ENCODE measurements at places on chromosomes 2 and 18. TPM values are rescaled to one million over a fixed set of nuclear protein-coding genes. Genes with fewer than 3 reads are reported as not detected.

Gene ERMN
- not detected for total RNA-seq

Gene RNU2-63P
- 8.2 TPM for total RNA-seq

Gene PLEKHH2
- total RNA-seq = 0.71 TPM

Gene ALKAL2
- total RNA-seq = 1.0 TPM

Gene XPO1
- total RNA-seq = 103 TPM

DNA sequence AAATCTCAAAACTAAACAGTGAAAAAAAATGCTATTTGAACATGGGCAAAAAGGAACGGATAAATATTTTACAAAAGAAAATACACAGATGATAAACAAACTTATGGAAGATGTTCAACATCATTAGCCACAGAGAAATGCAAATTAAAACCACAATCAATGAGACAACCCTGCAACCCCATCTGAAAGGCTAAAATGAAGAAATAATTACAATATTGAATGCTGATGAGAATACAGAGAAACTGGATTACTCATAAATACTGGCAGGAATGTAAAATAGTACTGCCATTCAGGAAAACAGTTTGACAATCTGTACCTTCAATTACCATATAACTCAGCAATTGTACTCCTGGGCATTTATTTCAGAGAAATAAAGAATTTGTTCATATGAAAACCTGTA, 193.1 kb upstream of the UBE2E3 start:
- DNase-seq = no peak

GRCh38 chr2:237631007-237631785, 3.8 kb downstream of the LRRFIP1 start:
- DNase-seq = no peak

- no peak for DNase-seq
These were observed 176.1 kb downstream of the VAPA start for GRCh38 chr18:10089881-10090280.

DNA sequence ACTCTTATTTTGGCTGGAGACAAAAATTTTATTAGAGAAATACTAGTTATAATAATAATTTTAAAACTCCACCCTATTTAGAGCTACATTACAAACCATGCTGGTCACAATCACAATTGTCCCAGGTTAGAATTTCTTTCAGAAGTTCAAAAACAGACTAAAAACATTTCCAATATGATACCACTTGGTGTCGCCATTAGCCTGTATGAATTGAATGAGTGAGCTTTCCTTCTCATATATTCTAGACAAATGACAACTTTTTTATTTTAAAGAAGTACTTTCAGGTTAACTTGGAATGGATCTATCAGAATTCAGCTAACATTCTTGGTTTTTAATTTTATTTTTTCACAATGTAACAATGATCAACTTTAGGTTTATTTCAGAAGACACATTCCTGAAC, 48.0 kb downstream of the SERPINB8 start:
- no peak for DNase-seq

DNA sequence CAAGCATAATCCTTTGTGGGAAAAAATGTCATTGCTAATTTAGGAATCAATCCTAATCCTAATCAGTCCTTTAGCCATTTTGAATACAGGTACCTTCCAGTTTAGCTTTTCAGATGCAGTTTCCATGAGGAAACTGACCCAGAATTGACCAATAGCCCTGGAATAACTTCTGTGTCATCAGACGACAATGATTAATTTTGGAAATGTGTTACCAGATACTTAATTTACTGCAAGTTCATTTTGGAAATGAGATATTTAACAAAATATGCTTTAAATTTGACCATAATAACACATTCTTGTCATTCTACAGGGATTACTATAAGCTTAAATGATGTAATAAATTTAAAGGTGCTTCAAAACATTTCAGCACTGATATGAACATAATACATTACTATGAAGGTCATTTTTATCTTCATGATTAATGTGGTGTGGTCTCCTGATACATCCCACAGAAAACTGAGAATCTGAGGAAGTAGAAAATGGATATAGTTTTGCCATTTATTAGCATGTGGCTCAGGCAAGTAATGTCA, 129.8 kb upstream of the SH3BP4 start:
- no peak for DNase-seq

- peak; percentile 71 for DNase-seq
These were observed 318.8 kb upstream of the FIGN start for GRCh38 chr2:164054651-164055050.

- DNase-seq = no peak
These were observed 129.0 kb downstream of the SOCS6 start for GRCh38 chr18:70417847-70418246.

GRCh38 chr2:201472411-201472810, 20.9 kb downstream of the STRADB start:
- no peak for DNase-seq

- no peak for DNase-seq
These were observed 260.5 kb downstream of the CCDC85A start for GRCh38 chr2:56444339-56444738.

DNA sequence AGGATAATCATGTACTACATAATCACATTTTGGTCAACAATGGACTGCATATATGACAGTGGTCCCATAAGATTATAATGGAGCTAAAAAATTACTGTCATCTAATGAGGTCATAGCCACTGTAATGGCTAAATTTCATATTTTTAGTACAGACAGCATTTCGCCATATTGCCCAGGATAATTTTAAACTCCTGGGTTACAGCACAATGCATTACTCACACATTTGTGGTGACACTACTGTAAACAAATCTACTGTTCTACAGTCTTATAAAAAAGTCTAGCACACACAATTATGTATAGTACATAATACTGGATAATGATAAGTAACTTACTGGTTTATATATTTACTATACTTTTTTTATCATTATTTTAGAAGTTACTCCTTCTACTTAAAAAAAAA, 12.8 kb downstream of the EIF2AK2 start:
- DNase-seq = no peak

DNA sequence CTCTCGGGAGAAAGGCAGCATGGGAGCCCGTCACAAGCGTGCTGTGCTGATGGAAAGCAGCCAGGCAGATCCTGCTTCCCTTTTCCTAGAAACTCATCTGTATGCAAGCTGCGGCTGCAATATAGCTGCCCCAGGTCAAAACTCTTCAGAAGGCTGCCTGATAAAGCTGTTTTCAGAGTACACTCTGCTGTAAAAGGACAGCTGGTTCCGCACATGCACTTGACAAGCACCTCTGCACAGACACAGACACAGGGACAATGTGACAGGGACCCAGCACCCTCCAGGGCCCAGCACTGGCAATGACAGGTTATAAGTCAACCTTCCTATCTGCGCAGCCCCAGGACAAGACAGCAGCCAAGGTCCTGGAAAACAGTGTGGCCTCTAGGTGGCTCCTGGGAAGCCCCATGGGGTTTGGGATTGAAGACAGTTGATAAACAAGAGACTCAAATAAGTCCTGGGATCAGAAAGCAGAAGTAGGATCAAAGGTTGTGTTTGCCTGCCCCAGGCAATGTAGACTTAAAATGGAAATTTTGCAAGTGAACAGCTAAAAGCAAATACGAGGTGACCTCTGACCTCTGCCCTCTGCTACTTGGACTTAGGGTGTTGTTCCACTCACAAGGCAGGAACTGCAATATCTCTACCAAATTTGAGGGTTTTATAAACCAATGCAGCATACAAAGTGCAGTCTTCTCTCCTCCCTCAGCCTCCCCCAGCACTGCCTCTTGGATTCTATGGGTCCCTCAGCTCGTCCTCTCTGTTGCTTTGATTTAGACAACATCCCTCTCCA, 16.9 kb downstream of the SLC66A2 start:
- no peak for DNase-seq

GRCh38 chr2:23593752-23594459, 208.9 kb downstream of the KLHL29 start:
- no peak for DNase-seq

DNA sequence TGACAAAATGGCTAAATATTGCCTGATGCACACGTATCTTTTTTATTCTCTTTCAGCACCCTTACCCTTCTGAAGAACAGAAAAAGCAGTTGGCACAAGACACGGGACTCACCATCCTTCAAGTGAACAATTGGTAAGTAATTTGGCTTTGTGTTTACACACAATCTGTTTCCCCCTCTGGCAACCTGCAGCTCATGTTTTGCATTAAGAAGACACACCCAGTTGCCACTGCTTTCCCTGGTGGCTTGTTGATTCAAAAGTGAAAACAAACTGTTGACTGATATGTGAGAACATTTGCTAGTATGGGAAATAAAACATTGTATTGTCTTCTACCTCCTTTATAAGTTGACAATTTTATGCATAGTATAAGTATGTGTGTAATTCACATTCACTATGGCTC, 113.0 kb downstream of the MEIS1 start:
- no peak for DNase-seq

DNA sequence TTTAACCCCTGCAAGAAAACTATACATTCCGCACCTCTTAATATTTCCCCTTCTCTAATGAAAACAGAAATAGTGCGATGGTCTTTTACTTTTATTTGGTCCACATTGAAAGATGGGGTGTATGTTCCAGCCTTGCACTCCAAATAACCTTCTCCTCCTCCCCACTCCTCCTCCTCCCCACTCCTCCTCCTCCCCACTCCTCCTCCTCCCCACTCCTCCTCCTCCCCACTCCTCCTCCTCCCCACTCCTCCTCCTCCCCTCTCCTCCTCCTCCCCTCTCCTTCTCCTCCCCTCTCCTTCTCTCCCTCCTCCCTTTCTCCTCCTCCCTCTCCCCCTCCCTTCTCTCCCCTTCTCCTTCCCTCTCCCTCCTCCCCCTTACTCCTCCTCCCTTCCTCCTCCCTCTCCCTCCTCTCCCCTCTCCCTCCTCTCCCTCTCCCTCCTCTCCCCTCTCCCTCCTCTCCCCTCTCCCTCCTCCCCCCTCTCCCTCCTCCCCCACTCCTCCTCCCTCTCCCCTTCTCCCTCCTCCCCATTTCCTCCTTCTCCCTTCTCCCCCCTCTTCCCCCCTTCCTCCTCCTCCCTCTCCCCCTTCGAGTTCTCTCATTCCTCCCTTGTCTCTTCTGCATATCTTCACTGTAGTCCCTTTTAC, 70.4 kb downstream of the ZNF532 start:
- DNase-seq = no peak

DNA sequence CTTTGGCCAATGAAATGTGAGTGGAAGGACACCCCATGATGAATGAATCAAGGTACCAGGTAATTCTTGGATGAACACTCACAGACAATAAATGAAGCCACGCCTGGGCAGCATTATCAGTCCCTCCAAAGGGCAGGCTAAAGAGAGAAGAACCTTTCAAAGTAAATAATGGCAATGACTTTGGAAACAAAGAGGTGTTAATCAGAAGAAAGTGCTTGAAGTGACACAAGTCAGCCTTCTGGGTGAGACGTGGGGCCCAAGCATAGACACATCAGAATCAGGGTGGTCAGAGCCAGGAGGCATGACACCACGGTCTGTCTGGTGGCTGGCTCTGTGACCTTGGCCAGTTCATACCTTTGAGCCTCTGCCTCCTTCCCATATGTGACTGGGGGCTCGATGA, 103.3 kb downstream of the POLR1A start:
- DNase-seq = no peak

- no peak for DNase-seq
These were observed 963 bp downstream of the ERFE start for GRCh38 chr2:238159661-238160205.
